ENCODE measurements at places on chromosomes 16 and 17.

DNA sequence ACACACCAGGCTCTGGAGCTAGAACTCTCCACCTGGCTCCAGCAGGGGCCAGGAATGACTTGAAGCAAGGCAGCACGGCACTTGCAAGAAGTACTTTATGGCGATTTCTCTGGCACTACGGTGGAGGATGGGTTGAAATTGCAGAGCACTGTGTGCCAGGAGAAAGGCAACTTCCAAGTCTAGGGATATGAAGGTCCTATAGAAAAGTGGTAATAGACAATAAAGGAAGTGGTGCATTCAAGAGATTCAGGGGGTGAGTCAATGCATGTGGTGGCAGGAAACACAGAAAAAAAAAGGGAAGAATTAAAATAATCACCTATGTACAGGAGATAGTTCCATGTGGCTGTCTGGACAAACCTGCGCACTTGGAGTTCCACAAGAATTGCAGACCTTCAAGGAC, 240.3 kb upstream of the DYNLRB2 start:
- no peak for DNase-seq

DNA sequence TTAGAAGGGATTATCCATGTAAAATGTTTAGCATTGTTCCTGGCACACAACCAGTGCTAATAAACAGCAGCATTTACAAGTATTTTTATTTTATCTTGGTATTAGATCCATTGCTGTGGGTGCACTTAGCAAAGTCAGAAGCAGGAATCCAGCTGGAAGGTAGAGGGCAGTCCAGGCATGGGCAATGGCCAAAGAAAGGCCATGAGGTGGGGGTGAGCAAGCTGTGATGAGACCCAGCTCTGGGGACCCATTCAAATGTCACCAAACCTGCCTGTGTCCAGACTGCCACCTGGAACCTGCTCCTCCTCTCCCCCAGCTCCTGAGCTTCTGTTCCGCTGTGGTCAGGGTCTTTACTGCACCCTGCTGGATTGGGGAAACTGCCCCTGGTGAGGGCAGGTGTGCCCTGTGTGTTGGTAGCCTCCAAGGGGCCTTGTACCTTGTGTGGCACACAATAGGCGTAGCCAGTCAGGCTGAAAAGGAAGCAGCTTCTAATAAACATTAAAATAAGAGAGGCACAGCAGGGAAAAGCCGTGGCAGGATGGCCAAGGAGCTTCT, 118.0 kb upstream of the CRHR1 start:
- DNase-seq = no peak

DNA sequence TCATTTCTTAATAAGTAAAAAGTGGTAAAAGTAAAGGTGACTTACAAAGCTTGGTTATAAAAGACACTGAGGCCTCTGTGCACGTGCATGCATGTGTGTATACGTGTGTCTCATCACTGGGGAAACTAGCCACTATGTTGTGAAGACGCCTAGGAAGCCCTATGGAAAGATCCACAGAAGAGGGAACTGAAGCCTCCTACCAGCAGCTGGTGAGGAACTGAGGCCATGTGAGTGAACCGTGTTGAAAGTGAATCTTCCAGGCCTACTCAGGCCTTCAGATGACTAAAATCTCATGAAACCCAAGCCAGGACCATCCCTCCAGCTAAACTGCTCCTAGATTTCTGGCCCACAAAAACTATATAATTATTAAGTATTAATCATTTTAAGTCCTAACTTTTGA, 23.7 kb downstream of the PHLPP2 start:
- DNase-seq = no peak

DNA sequence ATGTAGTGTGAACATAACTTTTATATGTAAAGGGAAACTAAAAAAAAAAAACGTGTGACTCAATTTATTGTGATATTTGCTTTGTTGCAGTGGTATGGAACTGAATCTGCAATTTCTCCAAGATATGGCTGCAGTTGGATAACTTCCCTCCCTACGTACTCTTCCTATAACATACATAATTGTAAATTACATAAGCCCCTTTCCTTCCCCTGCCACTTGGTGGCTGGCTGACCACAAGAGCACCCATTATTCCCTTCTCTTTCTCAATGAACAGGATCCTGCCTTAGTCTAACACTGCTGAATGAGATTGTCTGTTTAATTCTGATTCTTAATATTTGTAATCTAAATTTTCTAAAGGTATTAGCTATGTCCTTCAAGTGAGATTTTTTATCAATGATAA, 27.8 kb downstream of the CCL4 start:
- no peak for DNase-seq

DNA sequence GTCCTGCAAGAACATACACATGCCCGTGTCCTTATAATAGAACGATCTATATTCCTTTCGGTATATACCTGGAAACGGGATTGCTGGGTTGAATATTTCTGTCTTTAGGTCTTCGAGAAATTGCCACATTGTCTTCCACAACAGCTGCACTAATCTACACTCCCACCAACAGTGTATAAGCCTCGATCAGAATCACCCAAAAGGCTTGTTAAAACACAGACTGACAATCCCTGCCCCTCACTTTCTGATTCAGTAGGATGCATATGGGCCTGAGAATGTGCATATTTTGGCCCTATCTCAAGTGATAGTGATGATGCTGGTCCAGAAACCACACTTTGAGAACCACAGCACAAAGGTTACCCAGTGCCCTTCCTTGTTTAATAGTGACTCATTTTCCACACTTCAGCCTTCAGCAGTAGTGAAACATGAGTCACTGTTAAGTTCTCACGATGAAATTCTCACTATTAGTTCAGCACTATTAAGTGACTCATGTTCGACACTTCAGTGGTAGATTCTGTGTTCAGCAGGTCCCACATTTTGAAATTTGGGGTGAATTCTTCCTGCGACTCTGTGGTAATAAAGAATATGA, 215.6 kb downstream of the GRIN2A start:
- no peak for DNase-seq

- DNase-seq = no peak
Observed at GRCh38 chr17:77555121-77555591, 403.3 kb upstream of the TNRC6C start.

DNA sequence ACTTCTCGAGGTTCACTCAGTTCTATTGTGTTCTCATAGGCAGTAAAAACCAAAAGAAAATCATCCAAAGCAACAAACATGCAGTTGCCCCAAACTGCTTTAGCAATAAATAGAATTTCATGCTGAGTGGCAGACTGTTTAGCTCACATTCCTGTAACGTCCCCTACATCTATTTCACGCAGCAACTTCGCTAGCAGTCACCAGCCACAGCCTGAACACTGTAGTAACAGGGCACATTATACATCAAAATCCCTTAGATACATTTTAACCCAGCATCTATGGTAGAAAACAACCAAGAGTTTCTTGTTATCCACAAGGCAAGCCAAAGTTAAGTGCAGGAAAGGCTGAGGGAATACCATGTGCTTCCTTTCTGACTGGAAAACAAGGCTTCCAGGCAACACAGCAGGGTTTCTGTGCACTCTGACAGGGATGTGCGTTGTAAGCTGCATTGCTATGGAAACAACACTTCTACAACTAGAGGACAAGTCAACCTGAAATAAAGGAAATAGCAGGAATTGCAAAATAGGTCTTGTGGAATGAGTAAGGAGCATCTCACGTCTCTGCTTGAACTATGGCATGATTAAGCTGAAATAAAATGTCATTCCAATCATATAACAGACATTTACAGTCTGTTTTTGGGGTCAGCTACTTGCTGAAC, 55.4 kb downstream of the CFDP1 start:
- DNase-seq = no peak

GRCh38 chr16:471353-472198, 46.1 kb downstream of the RAB11FIP3 start:
- DNase-seq = no peak

DNA sequence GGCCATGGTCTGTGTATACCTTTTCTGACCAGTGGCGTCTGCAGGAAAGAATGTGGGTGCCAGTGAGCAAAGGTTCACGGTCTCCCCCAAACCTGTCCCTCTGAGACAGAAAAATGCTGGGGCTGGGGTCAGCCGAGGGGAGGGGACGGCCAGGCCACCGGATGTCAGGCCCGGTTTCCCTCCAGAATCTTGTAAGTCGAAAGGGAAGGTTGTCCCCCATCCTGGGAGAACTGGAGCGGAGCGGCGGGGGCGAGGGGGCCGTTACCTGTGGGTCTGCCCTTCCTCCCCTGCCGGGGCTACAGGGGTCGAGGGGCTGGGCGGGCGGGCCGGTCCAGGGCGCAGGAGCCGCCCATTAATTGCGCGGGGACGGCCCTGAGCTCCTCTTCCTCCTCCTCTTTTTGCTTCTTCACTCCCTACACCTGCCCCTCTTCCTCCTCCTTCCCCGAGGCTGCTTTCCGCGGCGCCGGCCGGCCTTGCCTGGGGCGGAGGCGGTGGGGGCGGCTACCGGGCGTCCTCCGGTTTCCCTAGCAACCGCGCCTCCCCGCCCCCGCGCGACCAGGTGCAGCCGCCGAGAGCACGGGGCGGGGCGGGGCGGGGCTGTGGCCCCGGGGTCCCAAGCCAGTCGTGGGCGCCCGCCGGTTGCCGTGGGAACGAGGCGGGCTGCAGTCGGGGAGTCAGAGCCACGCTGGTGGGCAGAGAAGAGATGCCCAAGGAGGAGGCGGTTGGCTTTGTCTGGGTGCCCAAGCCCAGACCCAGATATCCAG, at the start of gene MARCHF10:
Gene MARCHF10 (minus strand): TSS at position 503 of the 764 bp plus-strand sequence. CDS start 6,579 bp downstream, outside the sequence.
- DNase-seq = no peak

- DNase-seq = peak; percentile 96
Observed at GRCh38 chr17:28318759-28319597, at the start of gene TMEM97. TMEM97 (plus strand) TSS chr17:28319200; CDS start chr17:28319240, 40 bp downstream.

GRCh38 chr16:69861292-69862030, 89.7 kb upstream of the CLEC18A start:
- no peak for DNase-seq

- DNase-seq = no peak
Observed at GRCh38 chr16:15650698-15651171, 690 bp downstream of the NDE1 start.

DNA sequence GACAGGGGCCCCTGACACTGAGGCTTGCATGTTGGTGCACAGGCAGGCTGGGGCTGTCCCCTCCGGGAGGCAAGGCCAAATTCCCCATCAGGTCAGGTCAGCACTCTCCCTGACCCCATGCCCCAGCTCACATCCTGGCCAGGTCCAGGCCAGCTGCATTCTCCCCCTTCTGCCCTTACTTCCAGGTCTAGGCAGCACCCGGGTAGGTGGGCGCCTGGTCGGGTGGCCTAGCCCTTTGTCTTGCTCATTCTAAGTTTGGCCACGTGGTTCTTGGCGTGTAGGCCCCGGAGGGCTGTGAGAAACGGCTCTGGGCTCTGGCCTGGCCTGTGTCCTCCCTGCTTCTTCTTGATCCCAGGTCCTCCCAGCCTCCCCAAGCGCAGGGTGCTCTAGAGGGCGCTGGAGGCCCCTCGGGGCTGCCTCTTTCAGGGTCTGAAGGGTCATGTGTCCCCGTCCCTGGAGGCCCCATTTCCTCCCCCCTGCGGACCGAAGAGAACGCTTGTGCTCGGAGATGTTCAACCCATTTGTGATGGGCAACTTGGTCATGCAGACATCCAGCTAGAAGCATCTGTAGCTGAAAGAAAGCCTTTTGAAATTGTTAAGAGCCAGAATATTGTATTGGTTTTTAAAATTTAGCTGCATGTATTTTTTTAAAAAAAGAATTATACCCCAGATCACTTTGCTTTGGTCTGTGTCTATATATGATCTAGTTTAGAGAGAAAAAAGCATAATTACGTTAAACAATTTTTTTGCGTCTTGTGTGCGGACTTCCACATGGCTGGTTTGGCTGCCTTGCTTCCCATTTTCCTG, 6.7 kb downstream of the BAHCC1 start:
- no peak for DNase-seq

- DNase-seq = no peak
Observed at GRCh38 chr16:58863042-58863441, 128.9 kb upstream of the GOT2 start.

DNA sequence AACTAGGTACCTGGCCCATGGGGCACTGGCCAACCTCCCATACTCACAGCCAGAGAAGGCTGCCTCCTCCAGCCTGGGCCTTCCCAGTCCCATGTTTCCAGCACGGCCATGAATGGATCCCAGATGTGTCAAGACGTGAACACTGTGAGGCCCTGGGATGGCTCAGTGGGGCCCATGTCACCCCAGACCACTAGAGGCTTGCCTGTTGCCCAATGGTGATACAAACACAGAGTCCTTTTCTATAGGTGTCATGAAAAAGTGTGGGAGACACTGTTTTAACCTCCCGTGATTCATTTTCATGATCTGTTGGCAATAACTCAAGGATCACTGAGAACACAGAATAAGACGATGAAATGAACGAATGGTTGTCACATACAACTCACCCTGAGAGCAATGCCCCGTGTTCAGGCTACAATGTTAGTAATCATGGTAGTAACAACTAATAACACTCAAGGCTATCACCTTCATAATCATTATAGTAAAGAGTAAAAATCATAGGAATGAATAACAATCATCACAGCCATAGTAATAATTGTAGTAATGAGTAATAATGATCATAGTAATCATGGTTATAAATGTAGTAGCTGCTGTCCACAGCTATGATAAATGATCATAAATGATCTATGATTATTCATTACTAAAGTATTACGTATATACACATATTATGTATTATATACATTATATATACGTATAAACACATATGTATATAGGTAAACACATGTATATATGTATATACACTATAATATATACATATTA, 64.0 kb downstream of the DYNLRB2 start:
- DNase-seq = no peak

- no peak for DNase-seq
Observed at GRCh38 chr16:28112908-28113307, 49.4 kb upstream of the GSG1L start.

- DNase-seq = no peak
Observed at GRCh38 chr17:22484826-22485225, 792.5 kb downstream of the KCNJ18 start.

- no peak for DNase-seq
Observed at GRCh38 chr17:74245145-74245831, 28.7 kb upstream of the DNAI2 start.

GRCh38 chr17:31294820-31295488, 2.1 kb downstream of the OMG start:
- no peak for DNase-seq

- DNase-seq = no peak
Observed at GRCh38 chr16:84810518-84811273, 9.1 kb upstream of the CRISPLD2 start.

DNA sequence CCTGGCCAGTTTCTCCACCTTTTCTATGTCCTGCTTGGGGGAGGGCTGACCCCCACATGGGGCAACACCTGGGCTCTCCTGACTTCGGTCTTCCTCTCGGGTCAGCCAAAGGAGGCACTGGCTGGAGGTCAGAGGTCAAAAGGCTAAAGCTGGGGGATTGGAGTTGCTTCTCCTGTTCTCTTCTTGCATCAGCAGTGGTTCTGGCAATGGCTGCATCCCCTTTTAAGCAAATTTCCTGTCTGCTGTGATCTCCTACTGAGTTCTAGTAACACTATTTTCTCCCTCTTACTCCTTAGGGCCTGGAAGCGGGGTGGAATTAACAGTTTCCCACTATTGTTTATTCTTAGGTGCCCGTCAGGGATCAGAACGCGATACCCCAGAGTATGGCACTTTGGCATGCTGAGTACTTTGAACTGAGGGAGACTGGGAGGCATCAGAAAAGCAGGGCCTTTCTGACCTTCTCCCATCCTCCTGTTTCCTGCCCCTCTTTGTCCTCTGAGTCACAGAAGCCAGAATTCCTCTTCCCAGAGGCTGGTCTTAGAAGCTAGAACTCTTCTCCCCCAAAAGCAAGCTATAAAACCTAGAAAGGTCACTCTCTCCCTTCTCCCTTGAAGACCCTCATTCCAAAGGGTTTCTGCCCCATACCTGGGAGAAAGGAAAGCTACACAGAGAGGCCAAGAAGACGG, 268.2 kb downstream of the STX8 start:
- no peak for DNase-seq

Measured in CMK (cell line).